GM23338 (cell line): ENCODE measurements at places on chromosomes 13 and 19.
A peak's percentile ranks its signal among the peaks of the same experiment; 100 is the strongest.

DNA sequence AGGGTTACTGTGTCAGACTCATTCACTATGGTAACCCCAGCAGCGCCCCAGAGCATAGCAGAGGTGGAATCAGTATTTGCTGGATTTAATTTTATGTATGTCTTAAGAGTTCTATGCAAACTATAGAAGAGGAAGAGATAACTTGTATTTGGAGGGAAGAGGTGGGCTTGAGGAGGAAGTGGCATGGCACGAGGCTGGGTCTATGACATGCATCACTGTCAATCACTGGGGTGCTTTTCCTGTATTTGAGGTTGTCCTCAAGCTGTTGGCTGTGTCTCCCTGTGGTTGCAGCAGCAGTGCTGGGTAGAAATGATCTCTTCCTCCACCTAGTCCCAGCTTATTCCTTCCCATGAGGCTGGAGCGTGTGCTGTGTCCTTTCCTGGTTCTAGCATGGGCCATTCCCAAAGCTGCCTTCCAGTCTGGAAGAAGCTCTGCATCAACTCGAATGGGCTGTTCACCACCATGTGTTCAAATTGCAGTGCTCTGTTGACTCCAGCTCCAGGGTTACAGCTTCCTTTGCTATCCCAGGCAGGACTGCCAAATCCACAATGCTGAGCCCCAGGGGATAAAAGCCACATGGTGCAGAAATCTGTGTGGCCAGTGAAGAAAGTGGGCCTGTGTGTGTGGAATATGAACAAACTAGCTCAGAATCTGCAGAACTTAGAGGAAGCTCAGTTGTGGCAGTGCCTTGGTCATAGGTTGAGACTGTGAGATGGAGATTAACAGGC lies 73.1 kb upstream of the MTIF3 start:
- H3K4me1 ChIP-seq: no peaks in the 10 kb centered on the region
- no peaks in the 10 kb centered on the region for H3K36me3 ChIP-seq
- DNase-seq: no peak
- H3K27ac ChIP-seq: no peak overlapping the region

- H3K4me1 ChIP-seq: peaks cover 23% of the 10 kb centered on the region; the same call in 1 of the 2 replicates
- no peak for DNase-seq
- H3K27me3 ChIP-seq: no peaks in the 10 kb centered on the region
- H3K36me3 ChIP-seq: no peaks in the 10 kb centered on the region; the same call in 1 of the 2 replicates
Observed at GRCh38 chr13:50697746-50698539, 145.5 kb downstream of the DLEU7 start.

DNA sequence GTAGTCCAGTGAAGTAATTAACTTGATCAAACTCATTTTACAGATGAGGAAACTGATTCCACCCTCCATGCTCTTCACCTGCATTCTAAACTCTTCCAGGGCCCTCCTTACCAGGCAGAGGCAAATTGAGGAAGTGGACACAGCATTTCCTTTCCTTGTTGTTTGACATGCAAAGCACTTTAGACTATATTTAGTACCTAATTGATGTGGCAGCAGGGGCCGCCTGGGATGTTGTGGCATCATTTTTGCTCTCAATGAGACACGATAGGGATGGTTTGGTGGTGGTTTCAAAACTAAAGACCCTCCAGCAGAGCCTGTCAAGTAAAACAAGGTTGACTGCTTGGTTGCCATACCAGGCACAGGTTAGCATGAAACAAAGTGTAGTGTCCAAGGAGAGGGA lies 7.9 kb downstream of the SIPA1L3 start:
- no peaks in the 10 kb centered on the region for H3K36me3 ChIP-seq
- H3K27me3 ChIP-seq: no peaks in the 10 kb centered on the region
- H3K4me1 ChIP-seq: peaks cover 25% of the 10 kb centered on the region

DNA sequence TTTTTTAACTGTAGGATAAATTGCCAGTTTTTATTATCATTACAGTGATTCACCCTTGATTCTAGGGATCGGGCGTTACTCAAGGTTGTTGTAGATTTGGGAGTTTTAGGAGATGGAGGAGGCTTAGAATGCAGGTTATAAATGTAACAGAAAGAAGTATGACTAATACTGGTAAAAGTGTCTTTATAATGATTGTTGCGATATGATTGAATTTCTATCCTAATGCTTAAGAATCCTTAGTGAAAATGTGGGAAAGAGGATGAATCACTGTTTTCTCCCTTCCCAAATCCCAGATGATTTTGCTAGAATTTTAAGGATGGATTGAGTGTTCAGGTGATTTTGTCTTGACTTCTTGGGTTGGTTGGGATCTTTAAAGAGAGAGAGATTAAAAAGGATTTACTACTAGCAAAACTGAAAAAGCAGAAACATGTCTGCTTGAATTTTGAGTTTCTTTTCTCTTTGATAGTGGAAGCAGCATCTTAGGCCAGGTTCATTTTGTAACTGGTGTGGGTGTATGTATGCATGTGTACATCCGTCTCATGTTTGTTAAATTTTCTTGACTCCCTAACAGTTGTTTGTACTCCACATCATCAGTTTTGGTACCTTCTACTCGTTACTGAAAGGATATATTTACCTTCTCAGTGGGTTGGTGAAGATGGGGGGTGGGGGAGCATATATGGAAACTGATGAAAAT lies 25.9 kb downstream of the ARHGAP35 start:
- H3K36me3 ChIP-seq: no peaks in the 10 kb centered on the region
- DNase-seq: no peak
- H3K4me1 ChIP-seq: no peaks in the 10 kb centered on the region

- no peaks in the 10 kb centered on the region for H3K27me3 ChIP-seq
- H3K36me3 ChIP-seq: no peaks in the 10 kb centered on the region
- H3K27ac ChIP-seq: no peak overlapping the region
- H3K4me1 ChIP-seq: peaks cover 14% of the 10 kb centered on the region
Observed at GRCh38 chr13:32594157-32594738, 8.0 kb downstream of the PDS5B start.

DNA sequence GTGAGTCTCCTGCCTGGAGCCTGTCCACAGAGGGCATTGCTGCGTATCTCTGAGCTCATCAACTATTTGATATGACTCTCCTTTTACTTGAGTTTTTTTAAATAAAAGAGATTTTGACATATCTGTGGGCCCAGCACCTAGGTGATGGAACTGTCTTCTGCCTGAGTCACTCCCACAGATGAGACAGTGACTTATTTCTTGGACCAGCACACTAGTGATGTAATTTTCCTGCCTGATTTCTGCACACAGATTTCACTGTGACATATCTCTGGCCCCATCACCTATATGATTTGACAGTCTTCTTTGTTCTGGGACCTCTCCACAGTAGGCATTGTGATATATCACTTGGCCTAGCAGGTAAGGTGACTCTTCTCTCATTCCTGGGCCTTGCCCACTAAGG lies 66.6 kb upstream of the ZNF43 start:
- H3K27me3 ChIP-seq: no peaks in the 10 kb centered on the region
- H3K27ac ChIP-seq: no peak overlapping the region
- H3K36me3 ChIP-seq: no peaks in the 10 kb centered on the region
- H3K4me1 ChIP-seq: no peaks in the 10 kb centered on the region

- DNase-seq: no peak
- H3K36me3 ChIP-seq: no peaks in the 10 kb centered on the region
- H3K4me3 ChIP-seq: no peak overlapping the region
- no peaks in the 10 kb centered on the region for H3K27me3 ChIP-seq
Observed at GRCh38 chr19:28351761-28352160, 861.2 kb downstream of the UQCRFS1 start.

- no peaks in the 10 kb centered on the region for H3K27me3 ChIP-seq
- H3K4me1 ChIP-seq: peaks cover 19% of the 10 kb centered on the region
- no peak for DNase-seq
- H3K27ac ChIP-seq: no peak overlapping the region
Observed at GRCh38 chr13:99415851-99416331, 85.4 kb upstream of the TM9SF2 start.

GRCh38 chr19:14061081-14061749 lies 661 bp downstream of the PALM3 start:
- peaks cover 8% of the 10 kb centered on the region; the same call in 1 of the 2 replicates for H3K4me1 ChIP-seq
- peaks cover 25% of the 10 kb centered on the region for H3K27me3 ChIP-seq
- H3K36me3 ChIP-seq: no peaks in the 10 kb centered on the region
- no peak overlapping the region for H3K4me3 ChIP-seq
- no peak overlapping the region for H3K27ac ChIP-seq

GRCh38 chr19:29117926-29118325 lies 95.0 kb downstream of the UQCRFS1 start:
- H3K36me3 ChIP-seq: no peaks in the 10 kb centered on the region
- H3K4me1 ChIP-seq: no peaks in the 10 kb centered on the region
- no peak for DNase-seq
- no peak overlapping the region for H3K27ac ChIP-seq
- H3K4me3 ChIP-seq: no peak overlapping the region

DNA sequence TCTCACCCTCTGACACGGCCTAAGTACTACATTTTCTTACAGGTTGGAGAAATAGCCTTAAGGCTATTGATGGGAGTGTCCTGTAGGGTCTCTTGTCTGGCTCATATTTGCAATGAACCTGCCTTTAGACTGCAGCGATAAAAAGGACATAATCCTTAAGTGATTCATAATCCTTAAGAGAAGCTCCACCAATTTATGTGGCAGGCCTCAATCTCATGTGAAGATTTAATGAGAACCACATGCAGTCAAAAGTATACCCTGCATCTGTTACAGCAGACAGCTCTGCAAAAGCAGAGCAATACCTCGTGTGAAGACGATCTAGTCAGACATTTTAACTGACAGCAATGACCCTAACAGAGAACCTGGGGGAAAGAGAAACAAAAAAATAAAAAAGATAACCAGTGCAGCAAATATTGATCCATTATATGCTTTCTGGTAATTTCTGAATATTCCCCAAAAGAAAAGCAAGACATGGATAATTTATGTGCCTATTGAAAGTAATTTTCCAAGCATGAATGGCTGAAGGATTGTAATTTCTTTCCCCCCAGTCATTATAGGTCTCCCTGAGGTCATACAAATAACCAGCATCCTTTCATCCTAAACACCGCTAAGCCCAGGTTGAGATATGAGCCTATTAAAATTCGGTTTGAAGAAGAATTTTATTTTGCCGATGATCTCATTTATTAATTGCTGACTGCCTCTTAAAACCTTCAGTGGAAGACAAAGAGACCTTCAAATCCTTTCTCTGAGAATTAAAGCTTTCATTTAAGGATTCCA lies 321.8 kb upstream of the NBEA start:
- H3K27me3 ChIP-seq: no peaks in the 10 kb centered on the region
- H3K4me1 ChIP-seq: peaks cover 15% of the 10 kb centered on the region
- no peaks in the 10 kb centered on the region for H3K36me3 ChIP-seq
- no peak overlapping the region for H3K4me3 ChIP-seq
- no peak for DNase-seq

GRCh38 chr13:59304596-59304995 lies 859.1 kb downstream of the DIAPH3 start:
- no peak for DNase-seq
- no peak overlapping the region for H3K27ac ChIP-seq
- no peaks in the 10 kb centered on the region for H3K27me3 ChIP-seq
- H3K4me1 ChIP-seq: no peaks in the 10 kb centered on the region
- no peaks in the 10 kb centered on the region for H3K36me3 ChIP-seq

GRCh38 chr19:7657131-7657751 lies 11.6 kb upstream of the RETN start:
- peaks cover 20% of the 10 kb centered on the region for H3K27me3 ChIP-seq
- DNase-seq: no peak
- H3K27ac ChIP-seq: no peak overlapping the region
- no peak overlapping the region for H3K4me3 ChIP-seq

GRCh38 chr13:112587212-112587763 lies 665 bp downstream of the TUBGCP3 start:
- no peaks in the 10 kb centered on the region; the same call in 1 of the 2 replicates for H3K36me3 ChIP-seq
- peaks cover 9% of the 10 kb centered on the region; the same call in 1 of the 2 replicates for H3K4me1 ChIP-seq
- peak overlapping the region; percentile 95 for H3K27ac ChIP-seq
- H3K27me3 ChIP-seq: no peaks in the 10 kb centered on the region
- H3K4me3 ChIP-seq: peak overlapping the region; percentile 74

GRCh38 chr13:45508776-45509175 lies 44.0 kb downstream of the COG3 start:
- no peaks in the 10 kb centered on the region for H3K4me1 ChIP-seq
- H3K36me3 ChIP-seq: peaks cover 15% of the 10 kb centered on the region

DNA sequence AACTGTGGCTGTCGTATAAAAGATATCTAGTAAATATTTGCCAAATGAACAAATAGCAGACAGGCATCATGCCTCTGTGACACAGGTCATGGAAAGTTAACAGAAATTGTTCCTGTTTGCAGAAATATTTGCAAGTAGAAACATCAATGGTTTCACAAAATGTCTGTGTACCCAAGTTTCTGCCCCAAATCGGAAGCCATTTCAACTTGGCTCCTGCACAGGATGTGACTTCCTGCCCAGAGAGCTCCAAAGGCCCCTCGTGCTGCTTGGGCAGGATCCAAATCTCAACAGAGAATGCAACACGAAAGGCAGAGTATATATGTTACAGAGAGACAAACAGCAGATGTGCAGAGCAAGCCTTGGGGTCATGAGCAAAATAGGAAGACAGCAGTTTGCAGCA lies 95.5 kb upstream of the SERP2 start:
- no peak overlapping the region for H3K4me3 ChIP-seq
- H3K27ac ChIP-seq: no peak overlapping the region
- DNase-seq: no peak
- no peaks in the 10 kb centered on the region for H3K27me3 ChIP-seq

- no peaks in the 10 kb centered on the region for H3K4me1 ChIP-seq
- H3K27ac ChIP-seq: no peak overlapping the region
- H3K4me3 ChIP-seq: no peak overlapping the region
- no peaks in the 10 kb centered on the region for H3K27me3 ChIP-seq
- H3K36me3 ChIP-seq: no peaks in the 10 kb centered on the region
Observed at GRCh38 chr13:37889102-37889501, 19.5 kb upstream of the TRPC4 start.

GRCh38 chr13:104993708-104994107 lies 1541.8 kb downstream of the EFNB2 start:
- H3K27ac ChIP-seq: no peak overlapping the region
- no peak overlapping the region for H3K4me3 ChIP-seq
- H3K4me1 ChIP-seq: no peaks in the 10 kb centered on the region
- H3K36me3 ChIP-seq: no peaks in the 10 kb centered on the region

- no peak overlapping the region for H3K4me3 ChIP-seq
- H3K27ac ChIP-seq: no peak overlapping the region
- no peaks in the 10 kb centered on the region for H3K36me3 ChIP-seq
- H3K4me1 ChIP-seq: no peaks in the 10 kb centered on the region
Observed at GRCh38 chr13:39612023-39612637, 9.1 kb upstream of the LHFPL6 start.

DNA sequence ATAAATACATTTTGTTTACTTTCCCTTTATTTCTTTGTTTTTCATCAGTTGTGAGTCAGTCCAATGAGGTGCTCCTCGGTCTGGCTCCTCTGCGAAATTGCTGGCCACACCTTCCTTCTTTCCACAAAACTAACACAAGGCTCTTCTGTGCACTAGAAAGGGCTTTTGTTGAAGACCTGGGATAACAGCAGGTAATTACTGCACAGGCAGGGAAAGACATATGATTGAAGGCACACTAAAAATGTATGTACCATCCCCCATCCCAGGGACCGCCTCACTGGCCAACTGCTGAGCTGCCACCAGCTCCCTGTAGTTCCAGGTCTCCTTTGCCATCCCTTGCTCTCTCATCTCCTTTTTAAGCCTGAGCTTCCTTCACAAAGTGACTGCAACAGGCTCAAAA lies 180.5 kb downstream of the EFNB2 start:
- no peak overlapping the region for H3K4me3 ChIP-seq
- no peak for DNase-seq
- H3K4me1 ChIP-seq: peaks cover 13% of the 10 kb centered on the region
- no peaks in the 10 kb centered on the region for H3K36me3 ChIP-seq
